Hair follicular keratinocyte (primary cell): ENCODE measurements at places on chromosomes 4 and X. TPM values are rescaled to one million over a fixed set of nuclear protein-coding genes. Genes with fewer than 3 reads are reported as not detected.

The ZAR1 gene
- not detected in 2 replicates for total RNA-seq

The PROM1 gene
- total RNA-seq, result not detected in 2 replicates

The ZNF280C gene
- total RNA-seq, result 2.2 and 3.7 TPM in 2 replicates

The TMPRSS11D gene
- not detected in 2 replicates for total RNA-seq

The OTC gene
- total RNA-seq, result not detected in 2 replicates

The MAP7D2 gene
- 0.62 and 1.1 TPM in 2 replicates for total RNA-seq

The GRIA3 gene
- 1.9 and 2.0 TPM in 2 replicates for total RNA-seq

The PITX2 gene
- 0.53 TPM in 1 of 2 replicates, not detected in the other for total RNA-seq

The LGI2 gene
- total RNA-seq, result not detected in 2 replicates

The FAM200B gene
- 25.0 and 42.3 TPM in 2 replicates for total RNA-seq

The PDE6B gene
- total RNA-seq, result 0.11 and 3.3 TPM in 2 replicates

The H2BW2 gene
- not detected in 2 replicates for total RNA-seq

The BEX4 gene
- total RNA-seq, result 26.2 and 32.5 TPM in 2 replicates

The TRAM1L1 gene
- total RNA-seq, result 0.68 and 1.2 TPM in 2 replicates

The N4BP2 gene
- total RNA-seq, result 3.1 and 7.3 TPM in 2 replicates

The SPRY1 gene
- 3.1 and 4.6 TPM in 2 replicates for total RNA-seq

The SULT1B1 gene
- total RNA-seq, result not detected in 2 replicates

The NCAPG gene
- total RNA-seq, result 8.2 and 45.3 TPM in 2 replicates

The LRIT3 gene
- 0.11 TPM in 1 of 2 replicates, not detected in the other for total RNA-seq

The SERPINA7 gene
- not detected in 2 replicates for total RNA-seq

The KLB gene
- total RNA-seq, result 0.08 TPM in 1 of 2 replicates, not detected in the other

The SLC25A4 gene
- total RNA-seq, result 8.0 and 12.9 TPM in 2 replicates

The PTTG2 gene
- total RNA-seq, result not detected in 2 replicates
